ENCODE measurements at places on chromosomes 3 and 15.

GRCh38 chr3:143831994-143832393 lies 16.3 kb downstream of the SLC9A9 start:
- no peak for DNase-seq

DNA sequence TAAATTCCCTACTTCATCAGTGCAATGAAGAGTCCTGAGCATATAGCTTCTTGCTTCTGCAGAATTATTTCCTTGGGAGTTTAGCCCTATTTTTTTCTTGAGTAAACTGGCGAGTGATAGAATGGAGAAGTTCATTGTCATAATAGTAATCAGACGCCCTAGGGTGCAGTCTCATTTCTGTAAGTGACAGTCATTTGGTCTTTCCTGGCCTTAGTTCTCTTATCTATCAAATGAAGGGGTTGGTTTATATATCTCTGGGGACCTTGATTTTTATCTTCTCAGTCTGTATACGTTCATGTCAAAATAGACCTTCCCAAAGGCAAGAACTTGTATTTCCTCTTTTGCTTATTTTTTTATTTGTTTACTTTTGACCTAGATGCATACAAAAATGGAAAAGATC lies 9.9 kb upstream of the ALPK3 start:
- DNase-seq, result no peak

DNA sequence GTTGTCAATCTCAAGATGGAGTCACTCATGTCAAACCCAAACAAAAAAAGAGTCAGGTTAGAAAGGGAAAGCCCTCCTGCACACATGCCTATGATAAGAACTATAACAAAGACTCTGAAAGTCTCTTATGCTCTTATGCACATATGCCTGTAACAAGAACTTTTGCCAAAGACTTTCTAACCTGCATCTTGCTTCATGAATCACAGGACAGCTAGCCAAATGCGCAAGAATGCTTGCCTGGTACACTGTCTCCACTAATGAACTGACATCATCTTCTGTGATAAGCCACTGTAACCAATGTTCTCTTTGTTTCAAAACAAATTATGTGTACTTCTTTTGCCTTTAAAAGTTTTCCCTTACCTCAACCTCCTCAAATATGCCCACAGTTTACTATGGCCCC lies 18.2 kb upstream of the EHHADH start:
- DNase-seq, result no peak

GRCh38 chr3:56379723-56380287 lies 88.5 kb downstream of the ERC2 start:
- DNase-seq, result no peak

GRCh38 chr15:60652245-60652644 lies 173.3 kb upstream of the ICE2 start:
- no peak for DNase-seq

- no peak for DNase-seq
Measured at GRCh38 chr15:40306908-40307307, 827 bp downstream of the PLCB2 start.

- no peak for DNase-seq
Measured at GRCh38 chr3:160709477-160710182, 32.7 kb downstream of the ARL14 start.

DNA sequence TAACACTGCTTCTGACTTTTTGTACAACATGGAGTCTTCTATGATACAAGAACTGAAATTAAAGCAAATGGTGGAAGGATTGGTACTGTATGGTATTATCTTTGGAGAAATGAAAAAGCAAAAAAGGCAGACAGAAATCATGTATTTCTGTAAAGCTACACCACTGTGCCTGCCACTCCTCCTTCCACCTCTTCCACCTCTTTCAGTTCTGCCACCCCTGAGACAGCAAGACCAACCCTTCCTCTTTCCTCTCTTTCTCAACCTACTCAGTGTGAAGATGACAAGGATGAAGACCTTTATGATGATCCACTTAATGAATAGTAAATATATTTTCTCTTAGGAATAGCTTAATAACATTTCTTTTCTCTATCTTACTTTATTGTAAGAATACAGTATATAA lies 57.0 kb downstream of the CD200 start:
- DNase-seq, result no peak

DNA sequence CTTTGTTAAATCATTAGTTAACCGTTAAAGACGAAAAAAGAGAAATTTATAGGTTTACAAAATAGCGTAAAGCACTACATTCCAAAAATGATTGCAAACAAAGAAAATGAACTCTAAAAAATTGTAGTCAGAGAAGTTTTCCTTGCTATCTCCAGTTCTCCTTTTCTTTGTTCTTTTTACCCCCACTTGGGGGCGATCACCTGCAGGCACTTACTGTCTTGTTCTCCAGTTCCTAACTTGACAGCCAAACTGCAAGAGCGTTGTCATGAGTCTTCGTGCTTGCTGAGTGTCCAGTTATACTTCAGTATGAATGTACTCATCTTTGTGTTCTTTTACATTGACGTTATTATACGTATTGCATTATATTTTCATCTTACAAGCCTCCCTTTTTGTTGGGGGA lies 54.5 kb downstream of the CHD2 start:
- DNase-seq, result no peak

GRCh38 chr15:75785771-75786574 lies 57.3 kb upstream of the UBE2Q2 start:
- no peak for DNase-seq

GRCh38 chr3:542021-542420 lies 345.5 kb downstream of the CHL1 start:
- DNase-seq, result no peak

DNA sequence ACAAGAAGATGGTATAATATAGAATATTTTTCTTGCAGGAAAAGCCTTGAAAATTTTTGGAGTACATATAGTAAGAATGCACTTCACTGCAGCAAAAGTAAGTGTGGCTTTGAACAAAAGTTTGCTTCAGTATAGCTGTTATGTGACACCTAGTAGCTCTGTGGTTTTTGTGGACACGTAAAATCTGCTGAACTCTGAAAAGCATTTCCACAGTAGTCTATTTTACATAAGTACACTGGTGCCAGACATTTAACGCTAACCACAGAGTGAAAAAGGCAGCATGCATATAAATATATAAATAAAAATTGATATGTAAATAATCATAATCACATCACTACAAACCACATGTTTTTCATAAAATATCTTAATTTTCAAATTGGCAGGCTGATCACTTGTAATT lies 39.8 kb downstream of the CGGBP1 start:
- no peak for DNase-seq

DNA sequence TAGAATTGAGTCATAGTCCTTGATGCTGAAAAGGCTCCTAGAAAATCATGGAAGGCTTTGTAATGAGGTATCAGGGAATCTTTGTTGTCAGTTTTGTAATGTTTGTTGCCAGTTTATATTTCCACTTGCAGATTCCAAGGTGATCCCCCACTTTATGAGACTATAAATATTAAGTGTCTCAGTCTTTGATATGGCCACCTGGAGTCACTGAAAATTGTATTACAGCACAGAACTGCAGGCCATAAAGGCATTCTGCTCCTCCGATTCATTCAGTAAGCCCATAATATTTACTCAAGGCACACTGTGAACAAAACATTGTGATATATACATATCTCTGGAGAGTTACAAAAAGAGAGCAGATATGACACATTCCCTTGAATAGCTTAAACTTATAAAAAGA lies 457.8 kb upstream of the ZNF385D start:
- DNase-seq, result no peak

DNA sequence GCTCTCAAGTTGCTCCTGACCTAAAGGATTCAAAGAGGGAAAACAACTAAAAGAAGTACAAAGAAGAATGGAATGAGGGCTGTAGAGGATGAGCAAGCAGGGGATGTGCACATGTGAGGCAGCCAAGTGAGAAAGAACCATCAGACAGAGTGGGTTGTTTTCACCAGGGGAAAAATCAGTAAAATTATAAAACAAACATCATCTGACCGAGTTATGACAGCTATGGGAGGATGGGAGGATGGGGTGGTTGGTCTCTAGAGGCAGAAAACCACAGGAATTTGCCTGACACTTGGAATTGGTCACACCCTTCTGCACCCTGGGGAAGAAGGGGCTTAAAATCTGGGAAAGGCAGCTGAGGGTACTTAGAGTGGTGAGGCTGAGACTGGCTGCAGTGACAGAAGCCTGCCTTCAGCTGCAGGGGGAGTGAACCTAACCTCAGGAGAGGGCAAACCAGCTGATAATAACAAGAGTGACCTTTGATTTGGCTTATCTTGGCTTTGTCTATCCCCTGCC lies 10.1 kb downstream of the ARHGAP31 start:
- no peak for DNase-seq

DNA sequence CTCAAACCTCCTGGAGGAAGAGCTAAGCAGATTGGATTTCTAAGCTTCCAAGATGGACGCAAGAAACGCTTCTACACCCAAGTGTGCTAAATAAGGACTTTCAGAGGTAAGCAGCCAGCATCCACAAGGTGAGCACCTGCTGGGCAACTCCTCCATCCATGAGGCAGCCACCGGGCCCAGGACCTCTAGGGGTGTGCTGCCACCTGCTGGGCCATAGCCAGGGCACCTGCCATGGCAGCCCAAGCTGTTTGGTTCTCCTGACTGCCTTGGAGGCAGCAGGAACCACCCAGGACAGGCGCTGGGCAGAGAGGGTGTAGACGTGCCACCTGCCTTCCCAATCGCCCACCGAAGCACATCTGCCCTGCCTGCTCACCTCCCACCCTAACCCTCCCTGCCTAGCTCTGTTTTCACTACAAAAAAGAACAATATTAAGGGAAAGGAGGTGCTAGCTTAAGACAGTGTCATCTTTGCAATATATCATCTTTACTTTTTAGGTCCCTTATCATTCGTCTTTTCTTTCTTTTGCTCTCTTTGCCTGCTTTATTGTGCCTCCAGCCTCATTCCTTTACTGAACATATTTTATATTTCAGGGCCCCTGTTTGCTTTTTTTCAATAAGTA lies 12.9 kb downstream of the C15orf62 start:
- DNase-seq, result peak; percentile 64
